Neural progenitor cell (in vitro differentiated cells): ENCODE measurements at places on chromosomes 5 and 9. TPM values are rescaled to one million over a fixed set of nuclear protein-coding genes. Genes with fewer than 3 reads are reported as not detected.

The TRIO gene
- 76.3 and 84.7 TPM in 2 replicates for total RNA-seq

The HMGXB3 gene
- 23.1 and 31.3 TPM in 2 replicates for total RNA-seq

GRCh38 chr5:39891376-39891775 is 466.6 kb upstream of the DAB2 start:
- no peak for DNase-seq

- peak; percentile 8 for DNase-seq
Observed at GRCh38 chr9:83430681-83431080, 107.5 kb downstream of the FRMD3 start.

DNA sequence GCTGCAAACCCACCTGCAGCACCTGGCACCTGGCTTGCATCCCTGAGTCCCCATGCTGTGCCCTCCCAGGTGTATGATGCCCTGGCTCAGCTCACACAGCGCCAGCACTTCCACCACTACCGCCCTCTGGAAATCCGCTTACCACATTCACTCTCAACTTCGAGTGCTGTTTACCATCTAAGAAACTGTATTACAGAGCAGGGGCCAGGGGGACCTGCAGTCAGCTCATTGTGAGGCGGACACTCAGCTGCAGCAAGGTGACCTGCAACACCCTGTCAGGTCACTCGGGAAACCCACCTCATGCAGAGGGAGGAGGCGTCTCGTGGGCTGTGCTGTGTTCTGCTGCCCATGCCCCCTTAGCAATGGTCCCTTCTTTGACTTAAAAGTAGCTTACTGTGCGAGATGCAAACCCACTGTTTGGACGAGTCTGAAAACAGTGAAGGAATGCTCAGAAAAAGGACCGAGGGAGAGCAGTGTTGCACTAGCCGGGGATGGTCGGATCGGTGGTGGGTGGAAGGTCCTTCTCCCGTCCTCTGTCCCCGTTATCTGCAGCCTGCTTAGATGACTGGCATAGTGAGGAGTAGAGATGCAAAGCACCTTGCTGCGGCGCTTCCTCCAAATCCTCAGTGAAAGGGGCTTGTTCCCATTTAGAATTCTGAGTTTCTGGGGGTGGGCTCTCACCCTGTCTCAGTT is 55.2 kb upstream of the CTSL start:
- DNase-seq: no peak

DNA sequence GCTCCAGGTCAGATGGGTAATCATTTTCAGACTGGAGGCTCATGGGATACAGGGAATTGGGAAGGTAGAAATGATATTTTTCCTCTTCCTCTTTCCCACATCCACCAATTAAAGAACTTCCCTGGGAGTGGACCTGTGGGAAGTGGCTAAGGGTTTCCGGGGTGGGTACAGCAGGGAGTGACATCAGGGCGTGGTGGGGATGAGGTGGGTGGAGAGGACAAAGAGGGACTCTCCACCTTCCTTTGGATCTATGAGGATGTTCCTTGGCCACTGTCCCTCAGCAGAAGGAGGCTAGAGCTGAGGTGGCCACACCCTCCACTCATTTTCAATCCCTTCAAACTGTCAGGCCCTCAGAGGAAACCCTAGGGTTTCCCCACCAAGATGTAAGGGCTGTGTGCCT is 54.7 kb downstream of the IRF1 start:
- no peak for DNase-seq

DNA sequence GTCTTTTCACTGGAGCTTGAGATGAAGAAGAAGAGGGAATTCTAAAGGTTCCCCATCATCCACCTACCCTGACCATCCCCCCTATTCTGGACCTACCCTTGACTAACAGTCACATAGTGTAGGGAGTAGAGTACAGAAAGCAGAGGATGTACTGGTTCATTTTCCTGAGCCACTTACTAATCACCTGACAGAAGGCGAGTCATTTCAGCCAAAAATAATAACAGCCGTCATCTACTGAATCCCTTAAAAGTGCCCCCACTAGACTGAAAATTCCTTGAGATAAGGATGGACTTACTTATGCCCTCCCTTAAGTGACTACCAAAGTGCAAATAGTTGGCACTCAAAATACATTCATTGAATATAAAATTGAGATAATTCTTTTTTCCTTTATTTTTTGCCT is 112.2 kb downstream of the FOXD1 start:
- no peak for DNase-seq

DNA sequence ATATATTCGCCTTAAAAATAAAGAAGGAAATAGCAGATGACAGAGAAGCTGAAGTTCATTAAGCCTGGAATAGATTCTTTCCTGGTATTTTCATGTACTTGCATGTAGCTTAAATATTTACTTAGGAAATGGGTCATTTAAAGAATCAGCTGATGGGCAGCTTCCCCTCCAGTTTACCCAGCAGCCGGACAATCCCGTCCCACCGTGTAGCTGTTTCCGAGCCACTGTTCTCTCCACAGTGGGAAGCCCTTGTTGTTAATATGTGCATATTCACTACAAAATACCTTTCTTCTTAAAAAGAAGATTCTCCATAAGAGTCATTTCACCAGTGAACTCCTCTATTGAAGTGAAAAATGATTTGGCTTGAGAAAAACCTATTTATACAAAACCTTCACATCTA is 187.0 kb downstream of the FANCC start:
- DNase-seq: no peak
